ENCODE measurements at places on chromosomes 3 and 15.

- DNase-seq = no peak
Measured at GRCh38 chr3:171976526-171976925, 62.9 kb upstream of the FNDC3B start.

- no peak for DNase-seq
Measured at GRCh38 chr3:45234250-45234649, 8.2 kb upstream of the TMEM158 start.

DNA sequence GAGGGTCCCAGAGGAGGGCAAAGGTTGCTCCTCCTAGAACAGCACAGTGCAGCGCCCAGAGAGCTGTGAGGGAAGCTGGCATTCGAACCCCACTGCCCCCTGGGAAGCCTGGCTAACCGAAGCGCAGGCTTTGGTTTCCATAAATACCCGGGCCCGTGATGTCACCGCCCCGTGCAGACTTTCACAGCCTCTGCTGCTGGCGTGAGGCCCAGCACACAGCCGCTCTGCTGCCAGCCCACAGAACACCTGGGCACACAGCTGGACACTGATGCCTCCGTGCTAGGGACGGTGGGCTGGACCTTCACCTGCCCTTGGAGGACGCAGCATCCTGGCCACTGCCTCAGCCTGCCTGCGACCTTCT lies 1.0 kb downstream of the IQSEC1 start:
- no peak for DNase-seq

DNA sequence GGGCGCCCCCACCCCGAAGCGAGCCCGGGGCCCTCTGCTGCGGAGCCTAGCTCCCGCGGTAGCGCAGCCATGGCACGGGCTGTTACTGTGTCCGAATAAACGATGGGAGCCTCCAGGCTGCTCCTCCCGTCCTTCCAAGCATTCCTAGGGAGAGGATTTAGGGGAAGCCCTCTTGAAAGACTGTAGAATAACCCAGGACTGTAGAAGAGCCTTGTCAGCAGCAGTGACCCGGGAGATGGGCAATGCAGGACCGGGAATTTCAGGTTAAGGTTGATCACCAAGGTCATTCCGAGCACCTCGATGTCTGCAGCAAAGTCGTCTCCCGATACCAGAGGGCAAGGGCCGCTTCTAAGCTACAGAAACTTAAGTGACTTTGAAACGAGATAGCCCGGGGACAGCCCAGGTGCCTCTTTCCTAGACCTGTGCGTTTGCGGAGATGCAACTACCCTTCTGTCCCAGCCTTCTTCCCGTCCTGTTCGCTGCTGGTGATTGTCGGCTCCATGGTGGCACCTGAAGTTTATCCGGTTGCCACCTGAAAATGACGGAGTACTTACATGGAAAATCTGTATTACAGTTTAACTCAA lies 753 bp upstream of the MYO5A start:
- DNase-seq = no peak

DNA sequence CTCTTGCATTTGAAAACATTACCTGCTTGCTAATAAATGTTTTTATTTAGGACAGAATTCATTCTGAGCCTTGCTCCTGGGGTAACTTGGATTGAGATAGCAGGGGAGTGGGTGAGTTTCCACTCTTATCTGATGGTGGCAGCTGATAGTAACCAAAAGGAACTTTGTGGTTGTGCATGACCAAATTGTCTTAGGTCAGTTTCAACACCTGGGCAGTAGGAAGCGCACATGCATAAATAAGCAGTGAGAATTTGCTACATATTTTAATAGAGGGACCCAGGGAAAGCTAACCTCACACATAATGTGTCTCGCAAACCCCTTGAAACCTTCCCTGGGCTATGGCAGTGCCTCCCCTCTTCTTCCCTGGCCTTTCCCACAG lies 65.4 kb upstream of the XCR1 start:
- DNase-seq = peak; percentile 1

GRCh38 chr3:144852999-144853398 lies 881.4 kb downstream of the DIPK2A start:
- DNase-seq = no peak

GRCh38 chr3:128395500-128396162 lies 71.1 kb downstream of the DNAJB8 start:
- DNase-seq = no peak

GRCh38 chr3:13214847-13215472 lies 141.7 kb upstream of the IQSEC1 start:
- no peak for DNase-seq

DNA sequence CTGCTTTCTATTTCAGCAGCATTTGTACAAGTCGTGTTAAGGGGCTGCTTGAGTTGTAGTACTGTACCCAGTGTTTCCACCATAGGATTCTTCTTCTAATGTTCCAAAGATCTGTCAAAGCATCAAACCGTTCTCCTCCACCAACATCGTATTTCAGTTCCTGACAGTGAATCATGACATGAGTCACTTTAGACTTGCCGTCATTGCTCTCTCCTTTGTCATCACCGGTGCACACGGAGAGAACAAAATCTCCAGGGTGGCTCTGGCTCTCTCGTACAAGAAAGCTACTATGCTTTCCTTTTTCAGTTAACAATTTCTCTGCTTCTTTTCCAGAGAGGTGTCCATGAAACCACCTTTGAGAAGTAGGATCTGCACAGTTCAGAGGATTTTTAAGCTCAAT lies 270.9 kb upstream of the CCDC54 start:
- no peak for DNase-seq

- no peak for DNase-seq
Measured at GRCh38 chr3:102017784-102018183, 168.5 kb downstream of the NFKBIZ start.

- DNase-seq = no peak
Measured at GRCh38 chr3:23629181-23629894, 176.4 kb upstream of the UBE2E1 start.

DNA sequence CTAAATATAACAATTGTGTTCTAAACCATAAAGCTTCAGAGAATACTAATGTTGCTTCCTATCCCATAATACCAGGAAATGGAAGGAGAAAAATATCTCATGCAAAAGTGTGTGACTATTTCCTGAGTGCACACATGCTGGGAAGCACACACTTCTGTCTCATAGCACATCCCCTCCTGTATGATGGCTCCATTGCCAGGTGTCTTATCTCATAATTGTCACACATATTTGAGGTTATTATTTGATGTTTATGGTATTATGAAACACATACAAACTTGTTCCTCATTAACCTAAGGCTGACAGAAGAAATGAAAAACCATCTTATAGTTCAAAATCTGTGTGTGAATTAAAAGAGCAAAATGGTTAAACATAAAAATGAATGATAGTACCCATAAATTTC lies 65.4 kb downstream of the SERP1 start:
- no peak for DNase-seq

- peak; percentile 4 for DNase-seq
Measured at GRCh38 chr3:8983026-8983425, 19.8 kb upstream of the RAD18 start.

DNA sequence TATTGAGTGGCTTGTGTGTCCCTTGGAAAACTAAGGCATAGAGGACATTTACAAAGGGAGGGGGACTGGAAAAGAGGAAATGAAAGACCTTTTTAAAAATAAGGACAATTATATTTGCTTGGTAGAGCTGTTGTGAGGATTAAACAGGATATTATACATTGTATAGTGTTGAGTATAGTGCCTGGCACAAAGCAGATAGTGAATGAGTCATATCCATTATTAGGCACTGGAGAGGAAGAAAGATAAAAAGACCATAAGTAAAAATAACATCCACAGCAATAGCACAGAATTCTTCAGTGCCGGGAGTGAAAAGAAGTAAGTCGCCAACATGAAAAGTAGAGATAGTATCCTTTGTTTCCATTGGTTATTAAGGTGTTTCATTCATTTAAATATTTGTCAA lies 623.3 kb downstream of the PDCD6IP start:
- no peak for DNase-seq

- no peak for DNase-seq
Measured at GRCh38 chr15:63835211-63835568, 1.4 kb upstream of the HERC1 start.

GRCh38 chr15:40243126-40243810 lies 4.4 kb downstream of the PAK6 start:
- DNase-seq = no peak
